Memory B cell (primary cell): ENCODE measurements at places on chromosomes 1 and 21.

GRCh38 chr1:19640363-19641316, 3.5 kb upstream of the NBL1 start:
- no peak for DNase-seq

DNA sequence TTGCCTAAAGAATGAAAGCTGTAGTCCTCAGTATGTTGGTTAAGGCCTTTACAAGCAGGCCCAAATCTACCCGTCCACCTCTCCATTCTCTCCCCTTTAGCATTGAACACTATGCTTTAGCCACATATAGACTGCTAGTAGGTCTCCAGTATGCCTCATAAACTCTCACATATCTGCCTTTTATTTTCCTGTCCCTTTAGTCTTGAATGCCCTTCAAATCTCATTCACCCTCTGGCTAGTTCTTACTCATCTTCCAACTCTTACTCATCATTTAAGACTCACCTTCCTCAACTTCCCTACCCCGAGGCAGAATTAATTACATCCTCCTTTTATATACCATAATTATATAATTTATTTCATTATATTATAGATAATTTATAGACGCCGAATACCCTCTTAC, 78.7 kb upstream of the TSPAN2 start:
- DNase-seq = no peak

GRCh38 chr1:117414943-117415342, 47.7 kb downstream of the MAN1A2 start:
- no peak for DNase-seq

- no peak for DNase-seq
Measured at GRCh38 chr1:159088050-159088449, 11.5 kb upstream of the AIM2 start.

DNA sequence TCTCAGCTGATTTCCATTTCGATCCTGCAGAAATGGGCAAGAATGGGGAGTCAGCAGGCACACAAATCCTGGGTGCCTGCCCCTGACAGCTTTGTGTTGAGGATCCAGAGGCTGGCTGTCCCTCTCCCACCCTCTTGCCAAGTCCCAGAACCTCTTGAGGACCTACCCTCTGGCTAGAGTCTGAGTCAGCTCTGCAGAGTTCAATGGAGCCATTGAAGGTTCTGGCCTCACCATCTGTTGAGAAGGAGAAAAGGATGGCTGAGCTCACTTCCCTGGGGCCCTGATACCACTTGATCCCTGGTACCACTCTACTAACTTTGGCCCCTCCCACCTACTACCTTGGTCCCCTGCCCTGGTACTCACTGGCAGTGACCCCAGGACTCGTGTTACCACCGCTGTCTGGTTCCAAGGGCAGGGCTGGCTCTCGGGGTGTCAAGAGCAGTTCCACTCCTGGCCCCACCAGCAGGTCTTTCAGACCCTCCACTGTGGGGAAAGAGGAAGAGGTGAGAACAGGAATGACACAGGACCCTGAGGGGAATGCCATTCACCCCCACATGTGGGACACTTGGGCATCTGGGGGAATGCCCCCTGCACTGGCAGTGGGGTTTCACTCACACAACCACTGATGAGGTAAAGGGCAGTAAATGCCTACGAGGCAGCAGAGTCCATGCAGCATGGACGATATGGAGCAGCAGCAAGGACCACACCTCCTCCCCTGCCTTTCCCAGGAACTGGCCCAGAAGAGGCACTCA, 10.5 kb downstream of the RXFP4 start:
- no peak for DNase-seq

GRCh38 chr1:162335126-162335525, 41.5 kb downstream of the SPATA46 start:
- no peak for DNase-seq

DNA sequence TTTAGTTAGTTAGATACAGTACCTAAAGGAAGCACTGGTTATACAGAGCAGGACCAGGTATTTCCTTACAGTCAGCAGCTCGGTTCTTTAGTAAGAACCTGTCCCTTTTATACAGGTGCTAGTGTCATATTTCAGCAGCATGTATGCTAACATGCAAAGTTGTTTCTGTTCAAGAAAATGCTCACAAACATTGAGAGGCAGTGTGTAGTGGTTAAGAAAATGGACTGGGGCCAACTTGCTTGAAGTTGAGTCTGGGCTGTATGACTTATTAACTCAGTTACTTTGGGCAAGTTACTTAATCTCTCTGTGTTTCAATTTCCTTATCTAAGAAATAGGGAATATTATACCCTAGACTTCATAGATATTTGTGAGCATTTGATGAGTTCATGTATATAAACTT, 31.1 kb downstream of the AK4 start:
- no peak for DNase-seq

DNA sequence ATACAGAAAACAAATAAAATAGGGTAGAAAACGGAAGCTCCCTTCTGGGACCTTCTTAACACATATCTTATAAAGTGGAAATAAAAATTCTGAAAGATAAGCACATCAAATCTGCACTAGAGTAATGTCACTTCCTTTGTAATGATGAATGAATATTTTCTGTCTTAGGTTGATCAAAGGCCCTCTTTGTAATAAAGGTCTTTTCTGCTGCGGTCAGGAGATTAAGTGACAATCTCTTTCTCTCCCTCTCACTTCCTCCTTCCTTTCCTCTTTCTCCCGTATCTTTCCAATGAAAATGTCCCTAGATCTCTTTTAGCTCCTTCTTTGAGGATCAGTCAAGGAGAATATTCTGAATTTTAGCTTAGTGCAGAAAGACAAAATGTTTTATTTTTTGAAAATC, 33.8 kb downstream of the TMCO1 start:
- no peak for DNase-seq

GRCh38 chr1:246434335-246434734, 72.7 kb downstream of the SMYD3 start:
- DNase-seq = no peak

DNA sequence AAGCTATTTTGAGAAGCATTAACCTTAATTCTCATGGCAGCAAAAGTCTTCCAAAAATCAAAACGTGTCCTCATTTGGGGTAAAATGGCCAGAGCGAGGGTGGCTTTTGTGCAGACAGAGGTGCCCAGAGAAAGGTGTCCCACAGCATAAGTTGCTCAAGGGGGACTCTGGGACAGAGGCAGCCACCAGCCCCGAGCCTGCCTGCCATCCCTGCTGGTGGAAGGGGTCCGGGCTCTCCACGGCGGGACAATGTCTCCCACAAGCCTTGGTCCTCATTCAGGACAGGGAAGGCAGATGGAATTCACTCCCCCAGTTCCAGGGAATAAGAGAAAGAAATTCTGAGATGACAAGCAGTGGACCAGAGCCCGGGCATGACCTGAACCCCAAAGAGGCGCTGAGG, 12.6 kb upstream of the ARHGEF16 start:
- no peak for DNase-seq

DNA sequence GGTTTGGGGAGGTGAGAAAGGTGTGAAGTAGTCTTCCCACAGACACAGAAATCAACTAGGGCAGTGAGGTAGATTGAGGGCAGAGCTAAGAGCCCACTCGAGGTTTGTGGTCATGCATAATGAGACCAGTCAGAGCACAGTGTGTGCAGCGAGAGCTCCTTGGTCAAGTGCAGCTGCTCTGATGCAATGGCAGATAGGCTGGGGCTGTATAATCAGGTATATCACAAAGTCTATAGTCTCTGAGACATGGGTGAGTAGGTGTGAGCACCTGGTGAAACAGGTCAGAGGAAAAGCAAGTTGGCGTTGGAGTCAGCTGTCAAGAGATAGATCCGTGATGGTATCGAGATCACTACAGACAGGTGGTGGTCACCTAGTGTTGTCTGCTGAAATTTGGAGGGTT, 17.6 kb downstream of the DSCAM start:
- DNase-seq = no peak

- DNase-seq = no peak
Measured at GRCh38 chr1:233613252-233614172, at the start of gene KCNK1. Gene KCNK1 (plus strand): TSS chr1:233614106. CDS start chr1:233614172, 66 bp downstream.

- DNase-seq = no peak
Measured at GRCh38 chr1:4010284-4010683, 110.2 kb upstream of the C1orf174 start.
